HCT116 (cell line): ENCODE measurements at places on chromosomes 13 and 19.

DNA sequence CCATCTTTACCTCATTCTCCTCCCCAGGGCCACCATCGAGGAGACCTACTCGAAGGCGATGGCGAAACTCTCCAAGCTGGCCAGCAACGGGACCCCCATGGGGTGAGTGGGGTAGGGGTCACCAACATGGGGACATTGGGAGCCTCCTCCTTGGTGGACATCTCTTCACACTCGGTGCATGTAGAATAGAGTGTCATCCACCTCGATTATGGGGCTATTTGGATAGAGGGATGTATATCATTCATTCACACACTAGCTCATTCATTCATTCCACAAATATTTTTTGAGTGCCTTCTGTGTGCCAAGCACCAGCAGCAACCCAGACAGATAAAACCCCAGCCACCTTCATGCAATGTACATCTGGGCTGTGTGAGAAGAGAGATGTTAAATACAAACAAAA lies 13.1 kb downstream of the FCHO1 start:
- no peak overlapping the region for H3K27ac ChIP-seq
- H3K36me3 ChIP-seq, result no peaks in the 10 kb centered on the region
- no peak overlapping the region for H3K4me3 ChIP-seq
- H3K27me3 ChIP-seq, result no peaks in the 10 kb centered on the region
- peaks cover 20% of the 10 kb centered on the region for H3K4me1 ChIP-seq
- no peak for DNase-seq

- H3K4me3 ChIP-seq, result no peak overlapping the region
- H3K27ac ChIP-seq, result no peak overlapping the region
- no peaks in the 10 kb centered on the region for H3K27me3 ChIP-seq
- H3K4me1 ChIP-seq, result no peaks in the 10 kb centered on the region
- no peaks in the 10 kb centered on the region for H3K36me3 ChIP-seq
Observed at GRCh38 chr13:97848886-97849285, 104.6 kb upstream of the IPO5 start.

GRCh38 chr19:6260912-6261650 lies 18.7 kb downstream of the MLLT1 start:
- DNase-seq, result no peak
- peaks cover 10% of the 10 kb centered on the region for H3K36me3 ChIP-seq
- H3K4me1 ChIP-seq, result no peaks in the 10 kb centered on the region
- H3K27me3 ChIP-seq, result no peaks in the 10 kb centered on the region
- no peak overlapping the region for H3K27ac ChIP-seq
- no peak overlapping the region for H3K4me3 ChIP-seq

- H3K27me3 ChIP-seq, result no peaks in the 10 kb centered on the region
- H3K36me3 ChIP-seq, result no peaks in the 10 kb centered on the region
- DNase-seq, result no peak
- no peak overlapping the region for H3K27ac ChIP-seq
- peaks cover 15% of the 10 kb centered on the region for H3K4me1 ChIP-seq
Observed at GRCh38 chr19:7494416-7495098, 5.7 kb upstream of the PEX11G start.

DNA sequence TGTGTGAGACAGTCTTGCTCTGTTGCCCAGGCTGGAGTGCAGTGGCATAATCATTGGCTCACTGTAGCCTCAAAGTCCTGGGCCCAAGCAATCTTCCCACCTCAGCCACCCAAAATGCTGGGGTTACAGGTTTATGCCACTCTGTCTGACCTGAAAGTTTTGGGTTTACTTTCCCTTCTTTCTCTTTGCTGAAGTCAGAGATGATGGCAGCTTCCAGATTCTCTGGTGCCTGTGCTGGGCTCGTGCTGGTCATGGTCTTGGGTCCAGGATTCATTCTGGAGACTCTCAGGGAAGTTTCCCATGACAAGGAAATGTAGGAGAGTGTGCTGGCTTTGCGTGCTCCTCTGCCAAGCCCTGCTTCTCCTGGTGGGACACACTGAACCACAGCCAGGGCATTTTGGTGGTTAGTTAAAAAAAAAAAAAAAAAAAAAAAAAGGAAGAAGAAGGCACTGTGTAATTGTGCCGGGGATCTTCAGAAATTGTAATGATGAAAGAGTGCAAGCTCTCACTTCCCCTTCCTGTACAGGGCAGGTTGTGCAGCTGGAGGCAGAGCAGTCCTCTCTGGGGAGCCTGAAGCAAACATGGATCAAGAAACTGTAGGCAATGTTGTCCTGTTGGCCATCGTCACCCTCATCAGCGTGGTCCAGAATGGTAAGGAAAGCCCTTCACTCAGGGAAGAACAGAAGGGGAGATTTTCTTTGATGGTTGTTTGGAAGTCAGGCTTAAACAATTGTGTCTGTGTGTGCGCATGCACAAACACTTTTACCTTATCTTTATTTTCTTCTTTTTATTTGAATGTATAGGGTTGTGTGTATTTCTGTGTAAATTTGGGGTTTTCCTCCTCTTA lies at the start of gene ALOX5AP:
Gene ALOX5AP (plus strand): TSS at position 519 of the 847 bp plus-strand sequence. CDS start 63 bp downstream, at position 582.
- H3K4me1 ChIP-seq, result peaks cover 9% of the 10 kb centered on the region
- no peak within 1 kb of the TSS for H3K27ac ChIP-seq
- no peak within 1 kb of the TSS for H3K4me3 ChIP-seq
- H3K27me3 ChIP-seq, result peaks cover 66% of the 10 kb centered on the region
- no peaks in the 10 kb centered on the region for H3K36me3 ChIP-seq
- no peak for DNase-seq

DNA sequence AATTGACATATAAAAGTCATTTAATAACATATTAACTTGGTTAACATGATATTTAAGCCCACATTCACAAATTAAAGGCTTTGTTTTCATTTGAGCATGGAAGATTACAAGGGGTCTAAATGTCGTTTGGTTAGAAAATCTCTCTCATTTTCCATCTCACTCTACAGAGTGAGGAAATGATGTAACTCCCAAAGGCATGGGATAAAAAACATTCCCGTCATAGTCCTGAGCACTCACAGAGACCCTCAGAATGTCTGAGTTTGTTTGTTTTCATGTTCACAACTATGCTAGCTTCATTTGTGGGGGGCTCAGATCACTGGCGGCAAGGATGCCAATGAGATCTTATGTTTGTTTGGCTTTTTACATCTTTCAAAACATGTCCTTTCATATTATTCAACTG lies 307.5 kb downstream of the TBC1D4 start:
- no peaks in the 10 kb centered on the region for H3K36me3 ChIP-seq
- no peak overlapping the region for H3K4me3 ChIP-seq
- DNase-seq, result no peak
- H3K27ac ChIP-seq, result no peak overlapping the region
- no peaks in the 10 kb centered on the region for H3K27me3 ChIP-seq
- no peaks in the 10 kb centered on the region for H3K4me1 ChIP-seq

DNA sequence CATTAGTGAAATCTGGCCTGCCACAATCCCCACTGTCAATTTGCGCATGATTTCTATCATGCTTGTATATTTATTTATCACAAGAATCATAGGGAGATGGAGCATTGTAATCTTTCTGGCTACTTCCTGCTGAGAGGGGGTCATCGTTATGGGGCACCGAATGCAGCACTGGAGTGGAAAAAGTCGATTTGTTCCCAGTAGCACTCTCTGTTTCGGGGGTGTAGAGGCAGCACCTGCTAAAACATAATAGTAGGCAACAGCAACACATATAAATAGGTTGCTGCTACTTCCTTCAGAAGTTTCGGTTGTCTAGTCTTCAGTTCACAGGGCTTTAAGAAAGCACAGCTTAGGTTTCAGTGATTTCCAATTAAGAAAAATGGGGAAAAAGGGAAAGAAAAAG lies 23.4 kb upstream of the CEACAM21 start:
- DNase-seq, result no peak
- no peak overlapping the region for H3K27ac ChIP-seq
- H3K36me3 ChIP-seq, result no peaks in the 10 kb centered on the region

- H3K27me3 ChIP-seq, result no peaks in the 10 kb centered on the region
- no peaks in the 10 kb centered on the region for H3K36me3 ChIP-seq
- H3K4me1 ChIP-seq, result no peaks in the 10 kb centered on the region
- no peak overlapping the region for H3K4me3 ChIP-seq
Observed at GRCh38 chr19:53647792-53648191, 16.0 kb downstream of the DPRX start.

DNA sequence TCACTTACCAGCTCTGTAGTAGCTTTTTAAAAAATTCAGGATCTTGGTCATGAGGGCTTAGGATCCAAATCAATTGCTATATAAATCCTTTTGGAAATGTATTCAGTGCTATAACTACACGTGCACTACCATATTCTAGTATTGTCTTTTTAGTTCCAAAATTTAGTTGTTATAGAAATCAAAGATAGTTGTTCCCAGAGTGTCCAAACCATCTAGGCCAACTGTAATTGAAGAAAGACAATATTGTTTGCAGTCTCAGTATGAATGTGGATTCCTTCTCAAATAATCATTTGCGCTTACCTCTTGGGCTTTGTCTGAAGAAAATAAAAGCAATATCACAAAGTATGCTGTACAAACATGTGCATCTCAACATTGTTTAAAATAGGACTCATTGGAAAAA lies 184.1 kb upstream of the EDNRB start:
- H3K27ac ChIP-seq, result no peak overlapping the region
- no peak overlapping the region for H3K4me3 ChIP-seq
- H3K36me3 ChIP-seq, result no peaks in the 10 kb centered on the region

- no peak for DNase-seq
- no peak overlapping the region for H3K4me3 ChIP-seq
- no peaks in the 10 kb centered on the region for H3K36me3 ChIP-seq
- no peak overlapping the region for H3K27ac ChIP-seq
- H3K4me1 ChIP-seq, result no peaks in the 10 kb centered on the region
Observed at GRCh38 chr13:24004971-24005370, 107.7 kb upstream of the C1QTNF9B start.

DNA sequence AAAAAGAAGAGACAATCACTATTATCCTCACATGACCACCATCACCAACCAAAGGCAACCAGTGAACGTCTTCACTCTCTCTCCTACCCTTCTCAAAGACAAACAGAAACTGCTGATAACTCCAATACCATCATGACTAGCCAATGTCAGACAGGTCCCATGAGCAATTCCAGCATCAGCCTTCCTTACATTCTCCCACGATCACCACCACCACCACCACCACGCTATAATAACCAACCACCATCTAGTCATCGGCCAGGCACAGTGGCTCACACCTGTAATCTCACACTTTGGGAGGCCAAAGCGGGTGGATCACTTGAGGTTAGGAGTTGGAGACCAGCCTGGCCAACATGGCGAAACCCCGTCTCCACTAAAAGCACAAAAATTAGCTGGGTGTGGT lies 3.9 kb downstream of the MYO1F start:
- H3K4me1 ChIP-seq, result peaks cover 33% of the 10 kb centered on the region
- H3K36me3 ChIP-seq, result no peaks in the 10 kb centered on the region
- no peak overlapping the region for H3K27ac ChIP-seq
- no peak for DNase-seq
- no peaks in the 10 kb centered on the region for H3K27me3 ChIP-seq
- H3K4me3 ChIP-seq, result no peak overlapping the region

DNA sequence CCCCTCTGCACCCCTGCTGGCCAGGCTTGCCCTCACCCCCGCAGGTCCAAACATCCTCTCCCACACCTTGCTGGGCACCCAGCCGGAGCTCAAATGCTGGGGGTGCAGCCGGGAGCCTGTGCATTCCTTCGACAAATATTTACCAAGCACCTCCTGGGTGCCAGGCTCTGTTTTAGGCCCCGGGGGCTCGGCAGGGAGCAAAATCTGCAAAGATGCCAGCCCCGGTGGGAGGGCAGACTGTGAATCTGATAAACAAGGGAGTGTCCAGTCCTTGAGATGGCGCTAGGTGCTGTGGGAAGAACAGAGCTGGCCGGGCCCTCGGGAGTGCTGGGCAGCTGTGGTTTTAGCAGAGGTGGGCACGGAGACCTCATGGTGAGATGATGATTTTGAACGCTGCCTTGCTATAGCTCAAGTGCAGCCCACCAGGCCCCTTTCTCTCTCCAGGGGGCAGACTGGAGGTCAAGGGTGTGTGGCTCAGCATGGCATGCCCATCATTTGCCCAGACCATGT lies 10.6 kb downstream of the NFIX start:
- H3K27me3 ChIP-seq, result no peaks in the 10 kb centered on the region
- no peak for DNase-seq
- H3K36me3 ChIP-seq, result no peaks in the 10 kb centered on the region
- H3K27ac ChIP-seq, result no peak overlapping the region
- peaks cover 5% of the 10 kb centered on the region; the same call in 1 of the 2 replicates for H3K4me1 ChIP-seq

- H3K4me3 ChIP-seq, result no peak overlapping the region
- H3K36me3 ChIP-seq, result no peaks in the 10 kb centered on the region
- DNase-seq, result no peak
Observed at GRCh38 chr19:28208745-28209144, 1004.2 kb downstream of the UQCRFS1 start.

GRCh38 chr19:51721905-51722304 lies 1.9 kb downstream of the HAS1 start:
- no peaks in the 10 kb centered on the region for H3K4me1 ChIP-seq
- H3K27me3 ChIP-seq, result no peaks in the 10 kb centered on the region
- H3K4me3 ChIP-seq, result no peak overlapping the region
- H3K27ac ChIP-seq, result no peak overlapping the region
- no peak for DNase-seq

DNA sequence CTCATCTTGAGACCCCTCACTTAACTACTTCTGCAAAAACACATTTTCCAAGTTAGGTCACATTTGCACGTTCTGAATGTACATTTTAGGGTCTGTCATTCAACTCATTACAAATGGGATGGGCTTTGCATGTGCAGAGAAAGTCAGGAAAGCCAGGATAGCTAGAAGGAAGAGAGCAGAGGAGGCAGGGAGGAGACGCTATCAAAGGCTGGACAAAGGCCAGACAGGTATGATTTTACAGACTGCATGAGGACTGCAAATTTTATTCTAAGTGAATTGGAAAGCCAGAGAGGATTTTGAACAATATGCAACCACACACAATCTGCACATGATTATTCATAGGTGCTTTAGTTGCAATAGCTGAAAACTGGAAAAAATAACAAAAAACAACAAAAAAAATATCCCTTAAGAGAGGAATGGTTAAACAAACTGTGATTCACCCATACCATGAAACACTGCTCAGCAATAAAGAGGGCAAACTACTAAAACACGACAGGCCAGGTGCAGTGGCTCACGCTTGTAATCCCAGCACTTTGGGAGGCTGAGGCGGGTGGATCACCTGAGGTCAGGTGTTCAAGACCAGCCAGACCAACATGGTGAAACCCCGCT lies 21.1 kb downstream of the SYDE1 start:
- peaks cover 30% of the 10 kb centered on the region for H3K4me1 ChIP-seq
- no peaks in the 10 kb centered on the region for H3K36me3 ChIP-seq
- DNase-seq, result no peak
- no peaks in the 10 kb centered on the region for H3K27me3 ChIP-seq

DNA sequence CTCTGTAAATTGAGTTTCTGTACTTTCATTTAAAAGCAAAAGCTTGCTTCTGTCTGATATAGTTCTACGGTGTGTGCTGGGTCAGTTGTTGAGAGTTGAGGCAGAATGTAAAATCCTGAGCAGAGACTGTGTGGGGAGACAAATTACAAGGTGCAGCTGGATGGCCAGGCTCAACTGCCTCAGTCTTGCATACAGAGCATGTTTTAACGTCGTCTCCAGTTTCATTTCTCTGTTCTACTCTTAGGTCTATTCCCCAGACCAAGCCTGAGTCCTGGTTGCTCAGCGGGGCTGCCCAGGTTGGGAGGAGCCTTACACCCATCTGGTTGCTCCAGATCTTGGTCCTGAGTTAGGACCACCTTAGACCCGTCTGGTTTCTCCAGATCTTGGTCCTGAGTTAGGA lies 54.4 kb upstream of the MEDAG start:
- DNase-seq, result no peak
- no peak overlapping the region for H3K4me3 ChIP-seq
- no peaks in the 10 kb centered on the region for H3K4me1 ChIP-seq
- no peak overlapping the region for H3K27ac ChIP-seq
- no peaks in the 10 kb centered on the region for H3K36me3 ChIP-seq

GRCh38 chr13:94248454-94249228 lies 230.8 kb downstream of the DCT start:
- no peaks in the 10 kb centered on the region for H3K36me3 ChIP-seq
- H3K27me3 ChIP-seq, result no peaks in the 10 kb centered on the region
- H3K4me3 ChIP-seq, result no peak overlapping the region
- no peak for DNase-seq
- H3K4me1 ChIP-seq, result no peaks in the 10 kb centered on the region
